ENCODE measurements at places on chromosomes 6 and 20.

DNA sequence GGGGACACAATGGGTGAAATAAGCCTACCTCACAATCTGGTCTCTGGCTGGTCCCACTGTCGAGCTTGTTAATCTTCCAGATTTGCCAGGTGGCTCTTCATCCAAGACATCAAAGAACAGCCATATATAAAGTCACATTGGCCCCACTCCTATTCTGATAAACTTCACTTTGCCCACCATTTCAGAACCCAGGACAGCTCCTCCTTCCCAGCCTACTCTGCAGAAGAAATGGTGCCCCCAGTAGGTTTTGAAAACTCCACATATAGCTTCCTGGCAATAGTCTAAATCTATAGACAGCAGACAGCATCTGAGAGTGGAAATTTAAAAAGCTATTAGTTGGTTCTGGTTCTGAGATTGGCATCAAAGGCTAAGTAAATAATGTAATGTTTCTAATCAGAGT, 143.1 kb upstream of the PCSK2 start:
- no peak for DNase-seq

DNA sequence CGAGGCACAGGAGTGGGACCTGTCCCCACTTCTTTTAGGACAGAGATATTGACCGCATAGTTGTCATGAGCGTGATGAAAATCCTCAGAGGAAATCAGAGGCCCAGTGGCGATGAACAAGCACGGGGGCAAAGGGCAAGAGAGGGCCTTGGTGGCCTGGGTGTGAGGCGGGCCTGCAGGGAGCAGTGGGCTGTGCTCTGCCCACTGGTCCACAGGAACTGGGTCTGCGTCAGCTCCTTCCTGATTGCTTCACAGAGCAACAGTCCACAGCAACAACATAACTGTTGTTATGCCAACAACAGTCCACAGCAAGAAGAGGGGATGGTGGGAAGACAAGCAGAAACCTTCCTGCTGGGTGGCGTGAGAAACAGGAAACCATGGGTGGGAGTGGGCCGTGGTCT, 335.6 kb downstream of the ZFAND3 start:
- no peak for DNase-seq

GRCh38 chr6:63636518-63637021, 968 bp downstream of the PHF3 start:
- peak; percentile 67 for DNase-seq

- DNase-seq, result no peak
Observed at GRCh38 chr6:75437421-75437891, 56.1 kb downstream of the FILIP1 start.

DNA sequence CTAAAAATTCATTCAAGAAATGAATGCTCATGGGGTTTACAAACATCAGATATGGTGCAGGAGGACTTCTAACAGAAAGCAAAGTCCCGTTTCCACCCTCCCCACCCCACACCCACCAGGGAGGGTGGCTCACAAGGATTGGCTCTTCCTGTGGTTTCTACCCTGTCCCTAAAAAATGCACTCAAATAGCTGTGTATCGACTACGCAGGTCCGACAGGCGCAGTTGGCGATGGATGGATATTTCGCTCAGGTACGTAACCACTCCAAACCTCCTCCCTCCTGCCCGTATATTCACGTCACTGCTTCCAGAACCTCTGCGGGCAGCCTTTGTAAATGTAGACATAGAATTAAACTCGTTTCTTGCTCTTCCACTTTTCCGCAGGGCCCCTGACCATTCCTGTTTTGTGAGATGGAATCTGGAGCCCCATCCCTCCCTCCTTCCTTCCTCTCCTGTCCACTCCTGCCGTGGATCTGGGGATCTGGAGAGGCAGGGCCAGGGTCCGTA, 264.3 kb downstream of the BMP7 start:
- no peak for DNase-seq

DNA sequence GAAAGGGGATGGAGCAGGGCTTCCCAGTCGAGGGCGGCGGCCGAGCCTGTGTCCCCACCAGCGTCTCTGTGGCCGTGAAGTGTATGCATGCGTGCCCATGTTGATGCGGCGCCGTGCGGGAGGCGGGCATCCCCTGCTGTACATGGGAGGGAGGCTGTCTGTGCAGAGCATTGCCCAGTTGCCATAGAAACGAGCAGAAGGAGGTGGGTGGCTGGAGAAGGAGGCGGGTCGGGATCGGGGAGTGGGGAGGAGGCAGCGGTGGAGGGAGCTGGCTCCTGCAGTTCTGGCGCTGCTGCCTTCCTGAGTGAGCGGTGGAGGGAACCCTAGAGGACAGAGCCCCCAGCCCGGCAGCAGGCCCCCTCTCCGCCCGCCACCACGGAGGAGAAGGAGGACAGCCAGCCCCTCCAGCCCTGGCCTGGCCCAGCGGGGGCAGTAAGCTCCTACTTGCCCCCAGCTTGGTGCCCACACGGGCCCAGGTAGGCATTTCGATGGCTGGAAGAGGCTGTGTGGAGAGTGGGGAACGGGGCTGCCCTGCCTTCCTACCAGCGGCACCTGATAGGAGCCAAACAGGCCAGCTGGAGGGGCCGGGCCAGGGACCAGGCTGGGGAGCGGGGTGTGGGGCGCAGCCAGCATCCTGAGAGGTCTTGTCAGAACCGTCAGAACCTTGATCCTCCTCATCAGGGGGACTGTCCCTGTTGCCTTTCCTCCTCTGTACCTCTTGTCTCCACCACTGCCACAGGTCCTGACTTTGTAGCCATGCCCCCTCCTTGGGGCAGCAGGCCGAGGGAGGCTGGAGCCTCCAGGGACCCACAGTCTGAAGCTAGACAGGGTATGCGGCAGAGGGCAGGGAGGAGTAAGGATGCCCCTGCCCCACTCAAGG, 41.3 kb downstream of the SPDEF start:
- no peak for DNase-seq

GRCh38 chr6:125255201-125255600, 46.6 kb downstream of the HDDC2 start:
- no peak for DNase-seq

DNA sequence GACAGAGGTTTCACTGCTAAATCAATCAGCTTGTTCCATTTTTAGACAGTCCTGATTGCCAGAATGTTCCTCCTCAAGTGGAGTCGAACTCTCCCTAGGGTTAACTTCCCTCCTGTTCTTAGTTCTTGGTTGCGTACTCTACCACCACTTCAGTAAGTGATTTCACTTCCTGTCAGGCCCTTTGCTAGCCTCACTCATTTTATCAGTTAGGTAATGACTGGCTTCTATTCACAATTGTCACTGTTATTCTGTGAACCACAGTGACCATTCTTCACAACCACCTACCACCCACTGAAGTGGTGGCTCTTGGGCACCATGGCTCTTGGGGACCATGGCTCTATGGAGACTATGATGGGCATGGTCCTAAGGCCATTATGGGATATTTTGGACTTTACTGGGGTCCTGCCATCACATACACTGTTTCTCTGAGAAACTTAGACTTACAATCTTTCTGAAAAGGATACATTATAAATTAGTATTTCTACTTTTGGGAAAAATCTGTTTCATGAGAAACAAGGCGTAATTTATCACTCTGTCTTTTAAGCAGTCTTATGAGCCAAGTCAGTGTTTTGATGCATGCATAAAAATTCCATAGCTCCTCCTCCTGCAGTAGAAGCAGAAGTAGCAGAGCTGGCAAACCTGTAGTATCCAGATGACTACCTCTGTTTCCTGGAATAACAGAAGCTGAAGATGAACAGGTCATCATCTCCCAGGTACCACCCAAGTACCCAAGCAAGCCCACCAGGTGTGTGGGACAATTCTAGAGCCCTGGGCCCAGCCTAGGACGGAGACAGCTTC, 66.3 kb downstream of the ATXN1 start:
- DNase-seq, result no peak

GRCh38 chr6:136149311-136149710, 100.8 kb downstream of the MTFR2 start:
- no peak for DNase-seq

GRCh38 chr6:38113825-38114576, 294.5 kb downstream of the ZFAND3 start:
- DNase-seq, result no peak

DNA sequence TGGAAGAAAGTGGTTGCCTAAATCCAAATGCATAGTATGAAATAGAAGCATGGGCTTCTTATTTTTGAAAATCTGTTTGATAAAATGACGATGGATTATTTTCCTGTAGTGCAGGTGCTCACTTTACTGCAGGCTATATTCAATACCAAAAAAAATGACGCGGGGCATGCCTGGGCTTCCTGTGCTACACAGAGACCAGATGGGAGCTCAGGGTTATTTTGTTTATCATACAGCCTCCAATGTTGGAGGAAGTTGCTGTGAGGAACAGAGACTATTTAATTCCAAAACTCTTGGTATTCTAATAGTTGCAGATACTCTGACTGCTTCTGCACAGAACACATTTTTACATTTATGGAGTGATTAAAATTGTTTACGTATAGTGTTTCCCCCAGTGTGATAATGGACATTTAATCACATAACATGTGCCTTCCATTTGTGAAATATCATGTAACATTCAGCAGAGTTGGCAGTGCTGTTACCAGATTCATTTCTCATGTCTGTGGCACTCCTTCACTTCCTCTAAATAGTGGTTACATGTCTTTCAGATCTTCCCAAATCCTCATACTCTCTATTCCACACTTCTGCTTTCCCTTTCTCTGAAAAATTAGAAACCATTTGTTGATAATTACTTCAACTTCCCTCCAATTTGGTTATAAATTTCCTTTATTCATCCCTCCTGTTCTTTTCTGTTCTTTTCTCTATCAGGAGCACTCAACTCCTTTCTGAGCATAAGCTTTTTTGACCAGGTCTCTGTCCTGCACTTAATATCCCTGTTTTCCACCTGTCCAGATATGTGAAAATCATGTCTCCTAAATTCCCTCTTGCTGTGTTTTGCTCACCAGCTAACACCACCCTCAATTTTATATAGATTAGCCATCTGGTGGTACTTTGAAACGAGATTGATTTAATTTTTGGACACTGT, 121.6 kb downstream of the ADGRB3 start:
- DNase-seq, result no peak

GRCh38 chr6:17863901-17864754, 123.3 kb downstream of the KIF13A start:
- DNase-seq, result no peak

- DNase-seq, result no peak
Observed at GRCh38 chr6:138491017-138491416, 8.3 kb downstream of the NHSL1 start.

GRCh38 chr6:158405933-158406332, 93.7 kb downstream of the TULP4 start:
- no peak for DNase-seq

DNA sequence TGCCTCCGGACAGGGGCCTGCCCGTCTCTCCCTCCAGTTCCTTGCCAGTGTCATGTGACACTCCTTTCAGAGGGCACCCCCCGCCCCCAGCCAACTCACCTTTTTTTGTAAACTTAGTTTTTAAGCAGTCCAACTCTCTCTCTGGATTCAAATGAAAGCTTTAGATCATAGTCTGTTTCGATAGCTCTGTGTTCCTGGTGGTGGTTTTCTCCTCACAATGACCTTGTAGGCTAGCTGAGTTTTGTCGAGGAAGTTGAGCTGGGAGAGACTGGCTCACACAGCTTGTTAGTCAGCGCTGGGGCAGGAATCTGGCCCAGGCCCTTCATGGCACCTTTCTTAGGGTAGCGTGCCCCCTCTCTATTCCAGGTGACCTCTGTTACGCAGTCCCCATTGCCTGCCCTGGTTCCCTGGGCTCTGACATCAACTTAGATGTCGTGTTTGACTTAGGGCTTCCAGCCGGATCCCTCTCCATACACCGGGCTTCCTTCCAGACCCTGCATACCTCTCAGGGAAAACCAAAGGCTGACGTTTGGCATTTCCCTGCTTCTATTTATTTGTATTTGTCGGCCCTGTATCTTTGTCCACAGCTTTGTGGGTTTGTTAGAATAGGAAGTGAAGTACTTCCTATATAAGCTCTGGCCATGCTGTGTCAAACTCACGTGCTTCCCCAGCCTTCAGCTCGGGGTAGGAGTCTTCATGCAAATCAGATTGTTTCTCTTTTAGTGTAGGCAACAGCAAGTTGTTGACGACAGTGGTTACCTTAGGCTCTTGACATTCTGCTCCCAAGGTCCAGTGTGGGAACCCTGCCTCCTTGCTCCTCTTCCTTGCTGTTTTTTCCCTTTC, 12.7 kb downstream of the IGF2R start:
- DNase-seq, result peak; percentile 85

GRCh38 chr20:25218492-25218891, 23.0 kb downstream of the ENTPD6 start:
- no peak for DNase-seq

DNA sequence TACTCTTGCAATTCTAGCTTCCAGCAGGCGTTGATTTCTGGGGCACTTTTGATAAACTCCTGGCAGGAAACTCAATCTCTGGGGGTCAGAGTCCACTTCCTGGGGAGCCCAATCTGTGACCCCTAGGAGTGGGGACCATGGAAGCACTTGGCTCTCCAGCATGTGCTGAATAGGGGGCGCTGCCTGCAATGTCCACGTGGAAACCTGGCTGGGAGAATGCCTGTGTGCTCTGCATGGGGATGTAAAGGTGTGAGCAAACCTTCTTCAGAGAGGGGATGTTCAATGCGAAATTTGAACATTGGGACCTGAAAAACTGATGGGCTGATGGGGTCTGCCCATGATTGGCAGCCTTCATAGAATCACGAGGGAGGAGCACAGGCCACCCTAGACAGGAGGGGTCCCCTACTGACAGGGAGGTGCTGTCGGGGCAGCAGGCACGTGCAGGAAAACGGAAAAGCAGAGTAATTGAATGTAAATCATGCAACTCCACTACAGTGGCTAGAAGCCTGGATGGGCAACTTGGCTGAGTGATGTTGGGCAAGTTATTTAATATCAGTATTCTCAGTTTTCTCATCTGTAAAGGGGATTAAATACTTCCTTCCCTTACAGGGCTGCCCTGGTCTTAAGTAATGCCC, 47.8 kb downstream of the CEP43 start:
- no peak for DNase-seq

- no peak for DNase-seq
Observed at GRCh38 chr6:136547336-136547735, 2.9 kb downstream of the MAP7 start.

GRCh38 chr6:144434308-144434990, 149.3 kb downstream of the UTRN start:
- no peak for DNase-seq

- DNase-seq, result no peak
Observed at GRCh38 chr6:134517868-134518267, 200.0 kb upstream of the SGK1 start.

GRCh38 chr20:39898467-39898852, 790.6 kb downstream of the MAFB start:
- no peak for DNase-seq

- no peak for DNase-seq
Observed at GRCh38 chr6:132907231-132907630, 92.9 kb downstream of the RPS12 start.
